ENCODE measurements at places on chromosomes 6 and 20.

- DNase-seq, result no peak
These were observed 18.7 kb upstream of the APMAP start for GRCh38 chr20:25011261-25011660.

DNA sequence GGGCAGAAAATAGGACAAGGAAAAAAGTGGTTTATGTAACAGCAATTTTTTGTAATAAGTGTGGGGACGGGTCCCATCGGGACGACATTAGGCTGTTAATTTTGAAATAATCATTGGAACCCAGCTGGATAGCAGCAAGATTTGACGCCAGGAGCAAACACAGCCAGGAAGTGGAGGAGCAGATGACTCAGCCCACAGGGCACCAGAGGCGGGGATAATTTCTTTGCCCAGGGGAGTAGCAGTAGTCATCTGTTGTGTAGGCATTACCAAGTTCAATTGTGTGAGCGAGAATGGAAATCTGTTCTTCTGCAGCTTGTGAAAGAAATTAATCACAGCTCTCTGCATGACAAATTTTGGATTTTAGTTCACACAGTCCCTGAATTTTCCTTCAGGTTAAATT, 22.6 kb upstream of the RIN2 start:
- DNase-seq, result peak; percentile 73

DNA sequence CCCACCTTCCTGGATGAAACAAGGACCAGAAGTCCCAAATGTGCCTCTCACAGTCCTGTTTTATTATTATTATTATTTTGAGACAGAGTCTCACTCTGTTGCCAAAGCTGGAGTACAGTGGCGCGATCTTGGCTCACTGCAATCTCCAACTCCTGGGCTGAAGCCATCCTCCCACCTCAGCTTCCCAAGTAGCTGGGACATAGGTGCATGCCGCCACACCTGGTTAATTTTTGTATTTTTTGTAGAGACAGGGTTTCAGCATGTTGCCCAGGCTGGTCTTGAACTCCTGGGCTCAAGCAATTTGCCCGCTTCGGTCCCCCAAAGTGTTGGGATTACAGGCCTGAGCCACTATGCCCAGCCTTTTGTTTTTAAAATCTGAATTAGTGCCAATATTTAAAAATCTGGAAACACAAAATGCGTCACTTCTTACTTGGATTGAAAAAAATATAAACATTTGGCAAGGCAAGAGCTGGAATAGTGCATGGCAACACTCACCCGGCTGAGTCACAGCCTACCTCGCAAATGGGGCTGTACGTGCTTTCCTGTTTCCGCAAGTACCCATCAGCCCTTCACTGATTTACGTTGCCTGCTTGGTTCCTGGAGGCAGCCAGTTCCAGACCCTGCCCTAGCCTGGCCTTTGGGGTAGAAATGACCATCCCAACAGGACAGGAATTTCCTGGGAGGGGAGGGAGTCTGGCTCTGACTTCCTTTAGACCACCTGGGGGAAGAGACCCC, 6.3 kb downstream of the SDCBP2 start:
- no peak for DNase-seq

GRCh38 chr20:3887876-3888620, 1.1 kb upstream of the PANK2 start:
- DNase-seq, result peak; percentile 29

DNA sequence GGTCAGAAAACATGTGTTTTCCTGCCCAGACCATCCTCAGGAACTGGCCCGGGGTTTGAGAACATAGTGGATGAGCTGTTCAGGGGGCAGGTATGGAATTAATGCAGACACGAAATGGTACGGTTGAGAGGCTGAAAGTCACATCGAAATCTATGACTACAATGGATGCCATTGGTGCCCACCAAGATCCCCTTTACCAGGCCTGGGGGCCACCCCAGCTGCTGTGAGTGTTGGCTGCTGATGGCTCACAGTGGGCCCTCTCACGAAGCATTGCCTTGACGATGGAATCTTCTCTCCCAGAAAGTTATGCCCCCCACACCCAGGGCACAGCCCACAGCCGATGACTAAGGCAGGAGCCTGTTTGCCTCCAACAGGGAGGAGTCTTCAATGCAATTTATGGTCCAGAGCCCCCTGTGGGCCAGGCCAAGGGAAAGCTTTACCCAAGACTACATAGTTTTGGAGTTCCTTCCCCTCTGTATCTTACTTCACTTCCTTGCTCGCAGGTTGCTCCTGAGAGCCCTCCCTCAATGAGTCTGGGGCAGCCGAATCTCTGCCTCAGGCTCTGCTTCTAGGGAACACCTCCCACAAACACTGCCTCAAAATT, 92.6 kb downstream of the BFSP1 start:
- no peak for DNase-seq

DNA sequence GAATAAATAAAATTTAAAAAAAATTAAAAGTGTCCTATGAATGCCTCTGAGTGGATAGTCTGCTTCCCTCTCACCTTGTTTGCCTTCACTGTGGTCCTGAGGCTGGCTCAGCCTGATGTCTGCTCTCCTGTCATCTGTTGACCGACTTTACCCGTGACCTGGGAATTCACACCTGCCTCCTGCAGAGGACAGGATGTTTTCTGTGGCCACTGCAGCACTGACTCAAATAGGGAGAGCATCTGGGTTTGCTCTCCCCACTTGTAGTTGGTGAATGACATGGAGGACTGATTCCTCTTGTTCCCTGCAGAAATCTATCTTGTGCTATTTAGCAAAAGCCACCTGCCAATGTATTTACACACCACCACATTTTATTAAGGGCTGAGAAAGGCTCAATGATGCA, 52.4 kb upstream of the ERVFRD-1 start:
- no peak for DNase-seq

DNA sequence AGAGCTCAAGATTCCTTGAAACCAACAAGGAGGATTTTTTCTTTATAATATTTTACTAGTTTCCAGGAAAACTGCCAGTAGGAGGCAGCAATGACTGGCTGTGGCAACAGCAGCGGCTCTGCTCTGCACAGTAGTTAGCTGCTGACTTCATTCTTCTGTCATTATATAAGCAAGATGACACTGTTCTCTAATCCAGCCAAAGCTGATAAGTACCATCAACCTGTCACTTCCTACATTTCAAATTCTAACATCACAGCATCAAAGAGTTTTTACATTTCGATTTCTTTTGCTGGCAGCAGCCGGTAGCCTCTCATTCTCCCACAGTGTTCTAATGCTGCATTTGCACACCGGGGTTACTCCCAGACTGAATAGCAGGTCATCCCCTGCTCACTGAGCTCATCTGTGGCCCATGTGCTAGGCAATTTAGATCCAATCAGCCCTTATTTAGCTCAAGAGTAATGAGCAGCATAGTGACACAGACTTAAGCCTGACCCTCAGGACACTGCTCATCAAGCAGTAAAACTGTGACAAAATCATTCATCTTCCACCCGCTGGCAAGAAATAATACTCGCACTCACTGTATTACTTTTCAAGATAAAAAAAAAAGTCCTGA, 67.8 kb downstream of the MMS22L start:
- peak; percentile 19 for DNase-seq

DNA sequence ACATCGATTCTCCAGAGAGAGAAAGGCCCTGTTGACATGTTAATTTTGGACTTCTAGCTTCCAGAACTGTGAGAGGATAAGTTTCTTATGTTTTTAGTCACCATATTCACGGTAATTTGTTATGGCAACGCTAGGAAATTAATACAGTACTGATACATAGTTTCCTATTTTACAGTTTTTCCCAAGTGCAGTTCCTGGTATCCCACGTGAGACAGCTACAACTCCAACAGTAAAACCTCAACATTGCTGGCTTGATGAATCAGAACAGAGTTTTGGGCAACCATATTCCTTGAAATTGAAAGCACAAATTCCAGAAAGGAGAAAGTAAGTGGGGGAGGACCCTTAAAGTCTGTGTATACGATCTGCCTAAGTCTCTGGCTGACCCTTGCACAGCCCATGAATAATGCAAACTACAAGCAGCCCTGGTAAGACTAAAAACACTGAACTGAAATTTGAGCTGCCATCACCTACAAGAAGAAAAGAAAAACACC, 505.1 kb upstream of the NRSN1 start:
- no peak for DNase-seq

GRCh38 chr6:125346201-125346925, 44.6 kb upstream of the HDDC2 start:
- no peak for DNase-seq

- no peak for DNase-seq
These were observed 101.9 kb upstream of the ARMC2 start for GRCh38 chr6:108746366-108746765.
